Cardiac ventricle fibroblast (primary cell): ENCODE measurements at places on chromosomes 7 and 10. TPM values are rescaled to one million over a fixed set of nuclear protein-coding genes. Genes with fewer than 3 reads are reported as not detected.

FAM180A gene
- total RNA-seq = 1.3 and 1.8 TPM in 2 replicates

TMEM273 gene
- 0.12 TPM in 1 of 2 replicates, not detected in the other for total RNA-seq

MGMT gene
- 50.6 and 60.5 TPM in 2 replicates for total RNA-seq

PAPSS2 gene
- 95.4 and 98.3 TPM in 2 replicates for total RNA-seq

DOCK4 gene
- total RNA-seq = 6.3 and 11.2 TPM in 2 replicates

OR2A1 gene
- total RNA-seq = 0.05 TPM in 1 of 2 replicates, not detected in the other

GNA12 gene
- 49.1 and 53.3 TPM in 2 replicates for total RNA-seq

NPC1L1 gene
- total RNA-seq = not detected in 2 replicates
